ENCODE measurements at places on chromosomes 2 and 18. TPM values are rescaled to one million over a fixed set of nuclear protein-coding genes. Genes with fewer than 3 reads are reported as not detected.

GRCh38 chr2:67451086-67451832 is 54.1 kb downstream of the ETAA1 start:
- DNase-seq, result peak; percentile 65

- DNase-seq, result no peak
These were observed 79.6 kb upstream of the UBXN4 start for GRCh38 chr2:135662088-135662487.

GRCh38 chr18:57664568-57665165 is 43.0 kb upstream of the NARS1 start:
- DNase-seq, result no peak

- no peak for DNase-seq
These were observed 5.8 kb upstream of the PPP1CB start for GRCh38 chr2:28745876-28746275.

DNA sequence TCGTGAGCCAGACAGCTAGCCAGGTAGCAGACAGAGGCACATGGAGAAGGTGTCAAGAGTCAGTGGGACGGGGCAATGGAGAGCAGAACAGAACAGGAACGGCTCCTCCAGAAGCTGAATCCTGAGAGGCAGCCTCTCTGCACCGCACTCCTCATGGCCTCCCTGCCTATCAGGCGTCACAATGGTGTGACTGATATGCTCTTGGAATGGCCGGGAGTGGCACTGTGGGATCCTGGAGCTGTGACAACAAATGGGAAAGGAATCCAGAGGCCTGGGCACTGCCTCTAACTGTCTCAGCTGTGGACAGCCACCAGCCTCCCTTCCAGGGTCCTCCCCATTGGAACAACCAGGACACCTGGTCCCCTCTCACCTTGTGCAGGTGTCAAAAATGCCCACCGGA is 89.1 kb upstream of the ID2 start:
- no peak for DNase-seq

DNA sequence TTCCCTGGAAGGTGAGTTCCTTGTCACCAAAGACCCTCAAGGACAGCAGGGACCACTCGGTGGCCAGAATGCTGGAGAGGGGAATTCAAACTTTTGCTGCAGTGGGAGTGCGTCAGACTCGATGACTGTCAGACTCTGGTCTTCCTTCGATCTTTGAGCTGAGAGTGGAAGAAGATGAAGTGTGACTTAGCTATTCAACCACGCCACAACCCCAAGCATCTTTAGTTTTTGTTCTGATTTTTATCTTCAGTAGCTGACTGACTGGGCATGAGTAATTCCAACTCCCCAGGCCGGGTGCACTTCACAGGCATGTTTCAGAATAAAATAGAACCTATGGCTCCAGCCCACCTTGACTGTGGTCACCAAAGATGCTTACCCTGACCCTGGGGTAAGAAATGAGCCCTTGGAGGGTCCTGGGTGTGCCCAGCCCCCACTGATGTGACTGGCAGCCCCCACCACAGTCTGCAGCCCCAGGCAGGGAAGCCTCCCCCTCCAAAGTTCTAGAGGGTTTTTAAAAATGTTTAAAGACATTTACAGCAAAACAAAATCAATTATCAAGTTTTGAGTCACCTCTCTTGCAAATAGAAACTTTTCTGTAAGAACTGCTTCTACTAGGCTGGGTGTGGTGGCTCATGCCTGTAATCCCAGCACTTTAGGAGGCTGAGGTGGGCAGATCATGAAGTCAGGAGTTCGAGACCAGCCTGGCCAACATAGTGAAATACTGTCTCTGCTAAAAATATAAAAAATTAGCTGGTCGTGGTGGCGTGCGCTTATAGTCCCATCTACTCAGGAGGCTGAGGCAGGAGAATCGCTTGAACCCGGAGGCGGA is 24.9 kb upstream of the YWHAQ start:
- DNase-seq, result no peak

DNA sequence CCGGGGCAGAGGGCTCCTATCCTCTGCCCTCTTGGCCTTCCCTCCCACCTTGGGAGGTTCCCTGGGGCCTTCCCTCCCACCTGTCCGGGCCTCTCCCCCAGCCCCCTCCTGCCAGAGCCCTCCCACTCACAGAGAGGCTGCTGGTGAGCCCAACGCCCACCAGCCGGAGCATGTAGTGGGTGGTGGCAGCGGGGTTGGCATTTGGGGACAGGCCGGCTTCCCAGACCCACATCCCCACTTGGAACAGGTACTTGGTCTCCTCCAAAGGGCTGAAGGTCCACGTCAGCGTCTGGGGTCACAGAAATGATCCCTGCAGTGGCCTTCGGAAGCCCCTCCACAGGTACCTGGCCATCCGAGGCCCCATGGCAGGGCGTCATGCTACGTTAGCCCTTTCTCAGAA is 19.3 kb downstream of the CFAP65 start:
- DNase-seq, result no peak

- DNase-seq, result no peak
These were observed 504 bp downstream of the ASAP2 start for GRCh38 chr2:9206991-9207640.

DNA sequence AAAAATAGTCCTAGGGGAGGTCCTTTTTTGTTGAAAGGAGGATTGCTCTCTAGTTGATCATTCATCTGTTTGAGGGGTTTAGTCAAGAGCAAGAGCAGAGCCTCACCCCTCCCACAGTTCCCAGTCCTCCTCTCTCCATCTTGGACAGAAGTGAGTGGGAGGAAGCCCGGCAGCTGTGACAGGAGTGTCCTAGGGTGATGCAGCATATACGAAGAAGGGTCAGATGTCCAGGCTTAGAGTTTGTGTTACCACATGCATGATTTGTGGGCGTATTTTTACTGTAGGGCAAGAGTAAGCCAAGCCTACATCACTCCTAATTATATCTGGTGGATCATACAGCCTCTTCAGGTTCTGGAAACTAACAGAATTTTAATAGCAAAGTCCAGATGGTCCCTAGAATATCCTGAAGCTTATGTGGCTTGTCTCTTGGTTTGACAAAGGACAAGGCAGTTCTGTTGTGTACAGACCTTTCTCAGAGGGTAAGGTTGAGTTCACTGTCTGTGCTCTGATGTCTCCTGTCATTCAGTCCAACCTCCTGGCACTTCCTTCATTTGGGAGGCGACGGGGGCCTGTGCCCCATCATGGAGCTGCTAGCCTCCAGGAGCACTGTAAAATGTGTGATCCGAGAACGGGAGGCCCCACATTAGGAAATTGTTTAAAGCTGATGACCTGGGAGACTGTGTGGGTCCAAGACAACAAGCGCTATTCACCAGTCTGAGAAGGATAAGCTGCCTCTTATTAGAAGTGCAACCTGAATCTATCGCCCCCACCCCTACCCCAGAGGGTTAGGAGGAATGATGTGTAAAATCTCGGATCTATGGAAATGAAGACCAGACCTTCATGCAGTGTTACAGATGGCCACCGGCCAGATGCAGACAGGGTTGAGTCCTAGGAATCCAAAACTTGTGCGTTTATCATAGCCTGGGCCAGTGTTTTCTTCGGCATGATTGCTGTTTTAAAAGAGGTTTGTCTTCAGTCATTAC is 6.9 kb downstream of the CEP68 start:
- DNase-seq, result no peak

- no peak for DNase-seq
These were observed 208.9 kb downstream of the ASB1 start for GRCh38 chr2:238635647-238636051.

GRCh38 chr2:88254437-88255091 is 84.4 kb downstream of the THNSL2 start:
- no peak for DNase-seq

- DNase-seq, result no peak
These were observed 37.9 kb downstream of the CREB1 start for GRCh38 chr2:207567671-207568070.

DNA sequence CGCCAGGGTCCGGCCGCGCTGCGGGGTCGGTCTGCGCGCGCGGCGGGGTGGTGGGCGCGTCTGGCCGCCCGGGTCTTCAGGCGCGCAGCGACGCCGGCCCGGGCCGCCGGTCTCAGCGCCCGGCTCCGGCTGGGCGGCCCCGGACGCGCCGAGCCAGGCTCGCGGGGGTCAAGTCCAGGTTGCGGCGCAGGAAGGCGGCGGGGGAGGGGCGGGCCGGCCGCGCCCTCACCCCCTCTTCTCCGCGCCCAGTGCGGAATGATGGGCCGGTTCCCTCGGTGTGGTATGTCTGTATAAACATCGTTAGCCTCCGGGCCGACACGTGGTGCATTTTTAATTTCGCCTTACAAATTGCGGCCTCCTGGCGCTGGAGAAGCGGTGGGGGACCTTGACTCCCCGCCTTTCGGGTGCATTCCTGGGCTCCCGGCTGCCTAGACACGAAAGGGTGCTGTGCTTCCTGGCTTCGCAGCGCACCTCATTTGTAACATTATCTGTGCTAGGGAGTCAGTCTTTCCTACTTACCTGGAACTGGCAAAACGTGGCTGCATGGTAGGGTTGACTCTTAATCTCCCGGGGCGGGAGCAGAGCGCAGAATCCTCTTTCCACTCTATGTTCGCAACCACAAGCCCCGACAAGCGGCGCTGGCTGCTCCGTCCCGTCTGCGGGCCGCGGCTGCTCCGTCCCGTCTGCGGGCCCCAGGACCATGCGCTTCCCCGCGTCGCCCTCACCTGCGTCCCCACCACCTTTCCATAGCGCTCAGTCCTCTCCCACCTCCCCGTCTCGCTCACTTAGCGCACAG is 69.0 kb downstream of the CTAGE1 start:
- DNase-seq, result peak; percentile 79

DNA sequence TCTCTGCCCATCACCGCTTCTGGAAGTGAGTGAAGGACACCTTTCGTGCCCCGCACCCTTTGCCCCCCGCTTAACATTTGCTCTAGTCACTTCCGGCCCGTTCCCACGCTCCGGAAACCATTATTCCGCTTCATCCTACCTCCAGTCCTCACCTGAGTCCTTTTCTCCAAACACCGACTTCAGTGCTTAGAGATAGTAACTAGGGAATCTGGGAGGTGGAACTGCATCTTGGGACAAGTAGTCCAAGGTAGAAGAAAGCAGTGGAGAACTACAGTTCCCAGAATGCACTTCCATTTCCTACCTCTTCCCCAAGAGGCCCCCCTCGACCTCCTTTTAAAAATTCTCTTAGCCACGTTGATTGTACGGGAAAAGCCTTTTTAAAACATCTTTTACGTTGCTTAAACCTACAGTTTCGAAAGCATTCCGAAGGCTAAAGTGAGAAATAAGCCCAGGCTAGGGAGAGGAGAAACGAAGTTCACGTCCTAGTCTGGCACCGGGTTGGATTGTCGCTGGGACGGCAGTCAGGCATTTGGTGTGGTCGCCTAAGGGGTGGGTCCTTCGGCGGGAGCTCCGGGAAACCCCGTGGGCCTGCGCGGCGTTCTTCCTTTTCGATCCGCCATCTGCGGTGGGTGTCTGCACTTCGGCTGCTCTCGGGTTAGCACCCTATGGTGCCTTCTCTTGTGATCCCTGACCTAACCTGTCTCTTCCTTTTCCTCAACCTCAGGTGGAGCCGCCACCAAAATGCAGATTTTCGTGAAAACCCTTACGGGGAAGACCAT is at the start of the genes CLHC1 and RPS27A:
Gene CLHC1, minus strand, starts transcription at position 210 of the 779 bp plus-strand sequence. CDS start 9,882 bp downstream, outside the sequence.
Gene RPS27A, plus strand, starts transcription at position 605 of the 779 bp plus-strand sequence. Its CDS starts 137 bp downstream, at position 742.
- peak; percentile 93 for DNase-seq

- DNase-seq, result no peak
These were observed 152.7 kb upstream of the PTPRM start for GRCh38 chr18:7414459-7414858.

- DNase-seq, result peak; percentile 45
These were observed 399.8 kb downstream of the TMEM182 start for GRCh38 chr2:103161456-103162289.

DNA sequence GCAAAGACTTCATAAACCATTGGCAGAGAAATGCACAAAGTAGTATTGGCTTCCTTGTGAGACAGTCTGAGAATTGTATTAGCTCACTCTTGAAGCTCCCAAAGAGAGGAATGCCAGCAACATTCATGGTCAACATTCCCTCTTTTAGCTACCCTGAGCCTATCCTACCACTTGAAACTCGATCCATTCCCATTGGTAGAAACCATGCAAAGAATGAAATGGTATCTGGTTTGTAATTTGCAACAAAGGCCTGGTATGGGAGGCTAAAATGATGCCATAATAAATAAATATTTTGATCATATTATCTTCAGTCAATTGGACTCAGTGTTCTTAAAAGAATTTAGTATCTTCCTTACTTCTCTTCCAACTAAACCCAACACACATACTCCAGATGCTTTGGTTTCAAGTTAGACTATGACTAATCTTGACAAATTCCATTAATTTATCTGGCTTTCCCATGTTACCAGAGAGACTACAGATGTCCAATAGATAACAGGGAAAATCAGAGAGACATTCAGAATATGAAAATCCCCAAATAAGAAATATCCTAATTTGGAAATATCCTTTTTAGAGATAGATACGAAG is 102.9 kb downstream of the DHRS9 start:
- no peak for DNase-seq

DNA sequence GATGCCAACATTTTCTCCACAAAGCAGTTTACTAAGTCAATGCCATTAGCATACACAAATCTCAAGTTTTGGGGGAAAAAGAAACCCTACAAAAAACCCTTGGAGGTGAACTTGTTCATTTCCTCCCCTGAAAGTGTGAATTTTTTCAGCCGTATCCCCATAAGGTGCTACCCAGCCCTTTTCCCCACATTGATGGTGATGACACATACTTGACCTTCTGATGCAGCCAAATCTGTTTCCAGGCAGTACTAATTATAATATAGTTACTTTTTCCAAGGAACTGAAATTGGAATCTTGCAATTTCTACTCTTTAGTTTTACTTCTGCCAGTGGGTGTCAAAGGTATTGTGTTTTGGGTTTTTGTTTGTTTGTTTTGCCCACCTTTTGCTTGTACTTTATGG is 474.5 kb downstream of the TGIF1 start:
- DNase-seq, result no peak

GRCh38 chr2:10057231-10058107 is 14.1 kb downstream of the KLF11 start:
- peak; percentile 57 for DNase-seq

- no peak for DNase-seq
These were observed 155.8 kb upstream of the VWC2L start for GRCh38 chr2:214255046-214255445.

The IL18R1 gene
- total RNA-seq, result 12.4 TPM

The ATP8B1 gene
- 171 TPM for total RNA-seq

The TDRD15 gene
- total RNA-seq, result 0.10 TPM

The TXNDC2 gene
- 0.21 TPM for total RNA-seq

The PLCL1 gene
- total RNA-seq, result 2.9 TPM

The CDH2 gene
- total RNA-seq, result 0.16 TPM

The GPR39 gene
- total RNA-seq, result 13.2 TPM

The MAP4K3 gene
- total RNA-seq, result 73.3 TPM

The KLHL30 gene
- total RNA-seq, result 2.2 TPM

The EFEMP1 gene
- total RNA-seq, result 81.2 TPM

The AAMP gene
- 82.0 TPM for total RNA-seq

All from ureter (tissue), 1 donor.